ENCODE measurements at places on chromosomes 1 and 21.
A peak's percentile ranks its signal among the peaks of the same experiment; 100 is the strongest.

DNA sequence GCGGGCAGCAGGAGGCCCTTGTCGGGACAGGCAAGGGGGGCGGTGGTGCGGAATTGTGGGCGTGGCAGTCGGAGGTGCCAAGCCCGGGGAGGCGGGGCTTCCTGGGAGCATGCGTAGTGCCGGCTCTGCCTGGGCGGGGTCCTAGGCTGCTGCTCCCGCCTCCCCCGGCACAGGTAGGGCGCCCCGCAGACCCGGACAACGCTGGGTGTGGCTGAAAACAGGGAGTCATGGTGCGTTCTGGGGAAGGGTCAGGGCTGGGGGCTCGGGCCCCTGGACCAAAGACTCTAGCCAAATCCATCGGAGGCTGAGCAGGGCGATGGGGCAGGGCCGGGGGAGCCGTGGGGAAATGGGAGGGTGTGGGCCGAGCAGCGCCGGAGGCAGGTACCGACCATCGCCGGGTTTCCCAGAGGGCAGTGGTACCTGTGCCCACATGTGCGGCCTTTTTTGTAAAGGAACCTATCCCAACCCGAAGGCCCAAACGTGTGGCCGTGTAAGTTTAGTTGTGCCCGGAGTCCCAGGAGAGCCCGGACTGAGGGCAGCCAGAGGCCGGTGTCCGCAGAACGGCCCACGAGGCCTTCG lies 231.9 kb downstream of the SDCCAG8 start:
- no peak for DNase-seq

GRCh38 chr1:160357286-160358002 lies 9.4 kb upstream of the NHLH1 start:
- DNase-seq: no peak

- no peak for DNase-seq
Observed at GRCh38 chr1:117412472-117412871, 45.2 kb downstream of the MAN1A2 start.

GRCh38 chr1:245663841-245664240 lies 509.1 kb downstream of the KIF26B start:
- no peak for DNase-seq

DNA sequence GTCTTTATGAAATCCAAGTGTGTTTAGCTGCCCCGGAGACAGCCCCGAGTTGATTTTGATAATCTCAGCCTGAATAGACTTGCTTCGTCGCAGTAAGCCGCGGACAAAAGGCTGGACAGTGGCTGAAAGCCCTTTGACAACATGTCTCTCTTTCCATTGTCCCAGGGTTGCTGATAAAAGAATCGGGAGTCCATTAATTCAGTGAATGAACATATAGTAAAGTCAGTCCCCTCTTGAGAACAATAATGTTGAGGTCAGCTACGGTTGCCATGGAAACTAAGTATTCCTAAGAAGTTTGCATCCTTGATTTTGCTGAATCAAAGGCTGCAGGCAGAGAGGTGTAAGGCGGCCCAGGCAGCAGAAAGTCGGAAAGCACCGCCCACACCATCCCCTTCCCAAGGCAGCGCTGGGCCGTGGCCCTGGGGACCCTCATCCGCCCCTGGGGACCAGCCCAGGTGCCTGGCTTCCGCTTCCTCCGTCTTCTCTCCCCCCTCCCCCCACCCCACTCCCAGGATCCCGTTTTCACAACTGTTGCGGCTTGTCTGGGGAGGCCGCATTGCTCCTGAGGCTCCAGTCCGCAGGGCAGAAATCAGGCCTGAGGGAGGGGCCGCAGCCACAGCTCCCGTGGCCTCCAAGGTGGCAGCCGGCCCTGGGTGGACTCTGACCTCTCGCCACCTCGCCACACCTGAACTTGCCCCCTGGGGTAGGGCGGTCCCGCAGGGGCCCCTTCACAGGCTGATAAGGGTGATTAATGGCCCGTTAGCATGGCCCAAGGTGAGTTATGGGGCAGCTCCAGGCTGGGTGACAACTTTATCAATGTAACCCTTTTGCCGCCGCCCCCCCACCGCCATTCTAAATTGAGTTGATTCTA lies 180.9 kb downstream of the PRDM16 start:
- DNase-seq: no peak

DNA sequence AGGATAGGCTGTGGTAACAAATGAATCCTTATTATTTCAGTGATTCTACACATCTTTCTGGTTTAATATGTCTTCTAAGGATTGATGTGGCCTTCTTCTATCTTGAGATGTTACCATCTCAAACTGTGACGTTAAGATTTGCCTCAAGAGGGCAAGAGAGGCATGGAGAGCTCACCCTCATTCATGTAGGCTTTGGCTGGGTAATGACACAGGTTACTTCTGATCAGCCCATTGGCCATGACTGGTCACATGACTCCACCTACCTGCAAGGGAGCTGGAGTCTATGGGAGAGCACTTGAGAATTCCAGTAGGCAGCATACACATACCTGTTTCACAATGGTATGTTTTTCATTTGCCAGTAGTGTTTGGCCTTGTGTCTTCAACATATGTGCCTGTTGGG lies 30.0 kb downstream of the CACHD1 start:
- DNase-seq: no peak

GRCh38 chr1:42264511-42265190 lies 70.4 kb downstream of the FOXJ3 start:
- DNase-seq: no peak

DNA sequence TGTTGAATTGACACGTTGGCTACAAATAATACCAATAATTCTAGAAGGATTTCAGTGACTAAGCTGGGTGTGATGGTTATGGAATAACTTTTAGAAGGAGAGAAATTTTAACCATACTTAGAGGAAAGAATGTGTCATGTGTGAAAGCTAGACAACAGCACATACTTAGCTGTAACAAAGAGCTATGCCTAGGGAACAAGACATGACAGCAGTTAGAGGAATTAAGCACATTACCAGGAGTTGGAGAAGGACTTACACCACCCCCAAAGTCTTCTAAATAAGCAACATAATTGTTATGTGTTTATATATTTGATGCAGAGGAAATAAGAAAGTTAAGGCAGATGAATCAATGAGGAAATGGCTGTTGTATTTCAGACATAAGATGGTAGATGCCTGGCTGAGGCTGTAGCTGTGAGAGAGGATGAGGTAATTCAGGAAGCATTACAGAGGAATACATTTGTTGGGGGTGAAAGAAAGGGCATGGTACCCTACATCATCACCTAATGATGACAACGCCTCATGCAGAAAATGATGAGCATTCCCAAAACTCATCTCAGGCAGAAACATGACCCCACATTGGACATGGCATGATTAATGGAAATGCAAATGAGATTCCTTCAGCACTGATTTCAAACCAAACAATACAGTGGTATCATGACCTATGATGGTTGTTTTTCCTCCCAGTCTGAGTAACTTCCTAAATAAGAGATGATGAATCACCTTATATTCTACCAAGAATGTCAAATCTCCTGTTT lies 211.5 kb downstream of the LHX8 start:
- no peak for DNase-seq

- DNase-seq: no peak
Observed at GRCh38 chr1:230120289-230120920, 53.4 kb downstream of the GALNT2 start.

GRCh38 chr1:12143631-12144155 lies 23.1 kb upstream of the TNFRSF1B start:
- no peak for DNase-seq

DNA sequence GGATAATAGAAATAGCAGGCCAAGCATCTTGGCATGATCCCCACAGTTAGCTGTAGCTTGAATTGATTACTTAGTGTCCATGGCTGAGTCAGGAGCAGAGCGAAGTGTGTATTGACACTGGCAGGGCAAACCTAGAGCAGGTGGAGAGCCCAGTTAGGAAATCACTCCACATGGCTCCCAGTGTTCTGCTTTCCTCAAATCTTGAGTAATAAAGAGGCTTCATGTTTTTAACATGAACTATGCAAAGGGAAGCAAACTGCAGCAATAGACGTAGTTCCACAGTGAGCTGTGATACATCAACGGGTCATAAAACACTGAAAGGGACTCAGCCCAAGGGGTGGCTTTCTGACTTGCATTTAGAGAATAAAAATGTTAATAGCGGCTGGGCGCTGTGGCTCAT lies 28.9 kb downstream of the RHEX start:
- DNase-seq: no peak

DNA sequence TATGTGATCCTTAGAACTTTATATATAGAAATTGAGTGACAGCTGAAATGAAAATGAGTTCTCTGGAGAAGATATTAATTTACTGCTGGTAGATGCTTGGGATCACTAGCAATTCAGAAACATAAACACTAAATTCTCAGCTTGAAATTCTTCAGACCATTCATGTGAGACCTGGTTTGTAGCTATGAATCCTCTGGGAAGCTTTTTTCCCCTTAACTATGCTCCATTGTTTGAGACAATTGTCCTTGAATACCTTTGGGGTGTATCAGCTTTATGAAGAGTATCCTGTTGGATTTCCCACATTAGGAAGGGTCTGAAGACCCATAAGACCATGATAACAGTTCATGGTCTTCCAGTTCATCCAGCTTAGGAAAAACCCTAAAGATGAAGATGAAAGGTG lies 4.6 kb upstream of the DENND1B start:
- DNase-seq: no peak

DNA sequence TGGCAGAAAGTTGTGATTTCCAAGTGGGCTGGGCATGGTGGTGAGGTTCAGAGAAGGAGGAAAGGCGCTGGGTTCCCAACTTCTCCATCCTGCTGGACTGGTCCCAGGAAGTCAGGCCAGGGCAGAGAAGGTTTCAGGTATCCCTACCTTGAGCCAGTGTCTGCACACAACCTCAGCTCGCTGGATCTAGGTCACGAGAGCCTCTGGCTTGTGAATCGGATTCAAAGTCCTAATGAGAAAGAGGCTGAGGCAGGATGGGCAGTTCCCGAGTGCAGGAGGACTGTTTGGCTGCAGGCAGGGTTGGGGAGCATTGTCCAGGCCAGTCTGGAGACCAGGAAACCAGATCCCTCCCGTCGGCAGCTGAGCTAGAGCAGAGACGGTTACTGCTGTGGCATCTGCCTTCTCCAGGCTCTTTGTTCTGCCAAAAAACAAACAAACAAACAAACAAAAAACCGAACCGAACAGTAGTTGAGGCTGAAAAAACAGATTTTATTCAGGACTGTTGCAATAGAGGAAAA lies 19.5 kb upstream of the IGSF21 start:
- DNase-seq: no peak

DNA sequence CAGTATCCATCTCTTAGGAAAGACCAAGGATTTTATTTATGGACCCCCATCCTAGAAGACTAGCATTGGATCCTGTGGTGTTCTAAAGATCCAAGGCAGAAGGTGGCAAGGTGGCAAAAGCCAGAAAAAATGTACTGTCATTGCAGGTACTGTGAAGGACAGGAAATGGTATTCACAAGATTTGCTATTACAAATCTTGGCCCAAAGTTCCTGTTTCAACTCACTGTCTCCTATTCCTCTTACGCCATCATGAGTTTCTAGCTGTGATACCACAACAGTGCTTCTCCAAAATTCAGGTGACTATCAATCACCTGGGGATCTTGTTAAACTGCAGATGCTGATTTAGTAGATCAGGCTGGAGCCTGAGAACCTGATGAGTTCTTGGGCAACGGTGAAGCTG lies 21.4 kb downstream of the ACP6 start:
- DNase-seq: no peak

DNA sequence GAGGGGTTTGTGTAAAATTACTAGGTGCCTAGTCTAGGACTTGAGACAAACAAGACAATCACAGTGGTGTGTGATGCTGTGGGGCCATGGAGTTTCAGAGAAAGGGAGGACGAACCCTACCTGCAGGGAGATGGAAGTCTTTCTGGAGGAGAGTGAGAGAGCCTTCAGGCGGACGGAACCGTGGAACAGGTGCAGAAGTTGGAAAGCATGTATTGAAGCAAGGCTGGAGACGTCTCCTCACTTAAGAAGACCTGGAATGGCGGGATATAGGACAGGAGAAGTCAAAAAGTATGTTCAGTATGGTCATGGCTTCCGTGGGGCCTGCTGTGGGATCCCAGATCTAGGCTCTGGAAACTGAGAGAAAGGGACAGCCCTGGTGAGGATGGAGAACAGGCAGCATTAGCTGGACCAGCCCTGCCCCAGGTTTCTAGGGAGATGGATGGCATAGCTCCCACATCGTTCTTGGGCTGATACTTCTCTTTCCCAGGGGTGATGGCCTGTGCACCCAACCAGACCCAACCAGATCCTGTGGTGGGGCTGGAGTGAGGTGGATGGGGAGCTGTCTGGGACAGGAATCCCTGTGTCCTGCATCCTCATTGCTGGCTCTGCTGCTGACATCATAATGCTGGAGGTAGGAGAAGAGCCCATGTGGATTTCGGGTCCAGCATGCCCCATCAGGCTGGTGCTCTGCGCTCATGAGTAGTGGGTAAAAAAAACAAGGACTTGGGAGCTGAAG lies 15.0 kb upstream of the LRP8 start:
- DNase-seq: no peak

DNA sequence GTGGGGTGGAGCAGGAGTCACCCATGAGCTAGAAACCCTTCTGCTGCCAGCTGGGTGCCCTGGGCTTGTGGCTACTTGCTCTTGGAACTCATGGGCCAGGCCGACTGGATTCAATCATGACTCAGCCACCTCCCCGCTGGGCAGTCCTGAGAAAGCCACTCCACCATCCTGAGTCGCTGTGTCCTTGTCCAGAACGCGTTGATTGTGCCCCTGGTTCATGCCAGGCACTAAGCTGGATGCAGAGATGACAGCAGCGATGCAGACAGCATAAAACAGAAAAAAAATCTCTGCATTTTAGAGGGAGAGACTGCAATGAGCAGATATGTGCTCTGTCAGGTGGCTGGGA lies 10.6 kb downstream of the PADI1 start:
- DNase-seq: no peak

- DNase-seq: peak; percentile 60
Observed at GRCh38 chr1:25543425-25544242, at the start of gene LDLRAP1. LDLRAP1 (plus strand) TSS chr1:25543606; CDS start chr1:25543699, 93 bp downstream.

DNA sequence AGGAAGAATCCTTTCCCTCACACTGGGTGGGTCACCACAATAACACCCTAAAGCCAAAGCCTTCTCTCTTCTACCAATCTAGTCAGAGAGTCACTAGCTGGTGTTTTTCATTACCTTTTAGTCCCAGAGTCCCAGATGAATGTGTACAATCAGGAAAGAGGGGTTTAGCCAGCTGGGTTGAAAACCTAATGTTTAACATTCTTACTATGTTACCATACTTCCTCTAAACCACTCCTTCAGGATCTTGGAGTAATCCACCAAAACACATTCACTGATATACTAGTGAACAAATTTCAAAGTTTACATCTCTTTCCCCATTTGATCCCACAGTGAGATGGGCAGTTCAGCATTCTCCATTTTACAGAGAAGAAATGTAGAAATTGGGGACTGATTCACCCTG lies 9.7 kb downstream of the LPAR3 start:
- no peak for DNase-seq

GRCh38 chr1:237590386-237590785 lies 300.3 kb downstream of the ZP4 start:
- DNase-seq: no peak
